HFFc6 (cell line): ENCODE measurements at places on chromosomes 6 and 20.
A peak's percentile ranks its signal among the peaks of the same experiment; 100 is the strongest.

DNA sequence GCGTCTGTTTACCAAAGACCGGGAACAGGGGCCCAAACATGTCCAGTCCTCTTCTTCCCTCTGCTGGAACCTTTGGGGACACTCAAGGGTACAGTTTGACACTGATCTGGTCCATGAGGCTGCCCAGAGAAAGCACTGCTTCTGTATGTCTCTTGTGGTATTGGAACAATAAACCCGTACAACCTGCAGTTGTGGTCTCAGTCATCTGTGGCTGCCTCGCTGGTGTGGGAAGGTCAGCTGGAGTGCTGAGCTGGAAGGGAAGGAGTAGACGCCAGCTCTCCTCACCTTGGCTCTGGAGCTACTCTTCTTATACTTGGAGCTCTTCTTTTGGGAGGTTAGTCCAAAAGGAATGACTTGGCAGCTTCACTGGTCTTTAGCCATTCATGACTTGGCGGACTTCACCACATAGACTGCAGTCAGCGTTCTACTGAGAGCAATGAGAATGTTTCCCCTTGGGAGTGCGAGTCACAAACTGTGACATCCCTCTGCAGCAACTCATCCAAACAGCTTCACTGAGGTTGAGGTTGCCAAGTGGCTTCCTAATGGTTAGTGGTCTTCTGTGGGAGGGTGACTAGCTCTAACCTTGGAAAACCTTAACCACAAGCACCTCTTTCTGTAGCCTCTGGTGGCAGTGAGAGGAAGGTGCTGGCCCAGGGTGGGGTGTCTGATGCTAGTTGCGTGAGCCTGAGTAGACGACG lies 81.2 kb downstream of the ASXL1 start:
- DNase-seq, result peak; percentile 87

DNA sequence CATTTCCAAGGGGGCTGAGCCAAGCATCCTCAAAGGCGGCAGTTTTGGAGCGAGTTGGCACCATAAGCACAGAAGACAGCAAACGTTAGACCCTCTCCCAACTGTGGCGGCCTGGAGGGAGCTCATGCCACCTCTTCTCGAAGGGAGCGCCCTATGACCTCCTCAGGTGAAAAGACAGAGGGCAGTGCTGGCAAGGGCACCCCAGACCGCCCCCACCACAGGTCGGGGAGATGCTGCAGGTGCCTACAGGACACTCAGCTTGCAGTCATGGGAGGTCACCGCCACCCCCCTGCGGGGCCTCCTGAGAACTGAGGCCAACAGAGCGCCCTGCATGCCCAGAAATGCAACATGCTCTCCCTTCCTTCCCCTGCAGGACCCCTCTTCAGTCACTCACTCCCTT lies 45.1 kb upstream of the BHLHE23 start:
- no peak for DNase-seq

GRCh38 chr6:100281471-100281901 lies 183.2 kb downstream of the SIM1 start:
- DNase-seq, result no peak

DNA sequence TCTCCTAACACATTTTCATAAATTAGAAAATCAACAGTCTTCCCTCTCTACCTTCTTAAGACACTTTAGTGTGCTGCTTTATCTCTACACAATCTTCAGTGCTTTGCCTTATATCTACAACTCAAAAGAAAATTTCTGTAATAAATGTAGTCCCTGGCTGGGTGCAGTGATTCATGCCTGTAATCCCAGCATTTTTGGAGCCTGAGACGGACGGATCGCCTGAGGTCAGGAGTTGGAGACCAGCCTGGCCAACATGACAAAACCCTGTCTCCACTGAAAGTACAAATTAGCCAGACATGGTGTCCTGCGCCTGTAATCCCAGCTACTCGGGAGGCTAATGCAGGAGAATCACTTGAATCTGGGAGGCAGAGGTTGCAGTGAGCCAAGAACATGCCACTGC lies 9.7 kb upstream of the EDN1 start:
- DNase-seq, result peak; percentile 87

DNA sequence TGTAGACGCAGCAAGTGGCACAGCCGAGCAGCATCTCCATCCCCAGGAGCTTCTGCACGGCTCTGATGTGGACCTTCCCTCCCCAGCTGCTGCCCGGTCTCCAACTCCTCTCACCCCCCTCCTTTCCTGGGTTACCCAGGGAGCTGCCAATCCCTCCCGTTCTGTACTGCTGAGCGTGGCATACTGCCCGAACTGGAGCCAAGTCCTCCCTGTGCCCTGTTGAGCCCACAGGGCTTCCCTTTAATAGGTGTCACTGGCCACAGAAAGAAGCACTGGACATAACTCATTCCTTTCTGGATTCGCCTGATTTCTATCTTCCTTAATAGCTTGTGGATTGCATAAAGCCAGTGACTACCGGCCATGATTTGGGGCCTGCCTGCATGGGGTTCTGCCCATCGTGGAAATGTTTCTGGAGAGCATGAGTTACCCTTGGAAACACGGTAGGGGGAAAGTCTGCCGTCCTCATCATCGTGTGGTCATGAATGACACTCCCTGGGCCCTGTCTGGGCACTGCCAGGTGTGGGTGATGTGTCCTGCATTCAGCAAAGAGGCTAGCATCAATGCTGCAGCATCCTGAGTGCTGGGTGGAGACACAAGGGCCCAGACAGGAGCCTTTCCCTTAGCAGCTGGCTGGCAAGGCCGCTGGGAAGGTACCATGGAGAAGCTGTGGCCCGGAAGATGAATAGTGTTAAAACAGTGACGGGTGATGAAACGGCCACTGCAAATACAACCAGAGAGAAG lies 189.7 kb downstream of the SYNDIG1 start:
- no peak for DNase-seq

DNA sequence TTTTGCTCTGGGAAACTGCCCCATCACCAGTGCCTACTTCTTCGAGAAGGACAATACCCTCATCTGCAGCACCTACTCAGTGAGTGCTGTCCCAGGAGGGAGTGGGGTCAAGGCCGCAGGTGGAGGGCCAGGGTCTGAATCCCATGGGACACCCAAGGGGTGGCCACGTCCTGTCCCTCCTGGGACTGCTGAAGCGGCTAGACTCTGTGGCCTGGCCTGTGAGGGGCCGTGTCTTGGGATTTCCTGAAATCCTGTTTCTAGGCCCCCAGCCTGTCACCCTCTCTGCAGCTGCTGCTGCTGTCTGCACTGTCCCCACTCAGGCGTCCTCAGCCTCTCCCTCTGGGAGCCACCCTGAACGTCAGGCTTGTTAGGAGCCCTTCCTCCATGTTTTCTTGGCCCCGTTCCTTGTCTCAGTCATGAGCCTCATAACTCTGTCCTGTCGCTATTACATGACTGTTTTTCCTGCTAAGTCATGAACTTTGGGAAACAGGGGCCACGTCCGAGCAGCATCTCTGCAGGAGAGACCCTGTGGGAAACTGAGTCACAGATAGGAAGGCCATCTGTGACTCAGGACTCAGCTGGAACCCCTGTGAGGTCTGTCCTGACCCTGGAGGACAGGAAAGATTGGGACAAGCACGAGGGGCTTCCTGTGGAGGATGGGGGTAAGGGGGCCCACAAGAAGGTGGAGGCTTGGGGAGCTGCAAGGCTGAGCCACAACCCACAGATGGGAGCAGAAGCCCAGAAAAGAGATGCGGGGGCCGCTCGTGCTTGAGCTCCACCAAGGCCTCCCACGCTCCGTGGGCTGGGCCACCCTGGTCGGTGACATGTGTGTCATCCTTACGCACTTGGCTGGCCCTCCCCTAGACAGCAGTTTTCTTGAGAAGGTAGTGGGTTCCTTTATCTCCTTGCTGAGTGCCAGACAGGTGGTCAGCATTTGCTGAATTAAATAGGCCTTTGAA lies 49.9 kb downstream of the EFCAB8 start:
- no peak for DNase-seq
